ENCODE measurements at places on chromosomes 6 and 20.
A peak's percentile ranks its signal among the peaks of the same experiment; 100 is the strongest.

GRCh38 chr6:147361311-147361981, 147.0 kb upstream of the SAMD5 start:
- DNase-seq, result no peak

GRCh38 chr6:170080169-170080827, 210.6 kb downstream of the DLL1 start:
- DNase-seq, result no peak

- DNase-seq, result no peak
Observed at GRCh38 chr20:57484772-57485171, 40.2 kb downstream of the CTCFL start.

- no peak for DNase-seq
Observed at GRCh38 chr6:3490625-3490980, 33.8 kb upstream of the SLC22A23 start.

DNA sequence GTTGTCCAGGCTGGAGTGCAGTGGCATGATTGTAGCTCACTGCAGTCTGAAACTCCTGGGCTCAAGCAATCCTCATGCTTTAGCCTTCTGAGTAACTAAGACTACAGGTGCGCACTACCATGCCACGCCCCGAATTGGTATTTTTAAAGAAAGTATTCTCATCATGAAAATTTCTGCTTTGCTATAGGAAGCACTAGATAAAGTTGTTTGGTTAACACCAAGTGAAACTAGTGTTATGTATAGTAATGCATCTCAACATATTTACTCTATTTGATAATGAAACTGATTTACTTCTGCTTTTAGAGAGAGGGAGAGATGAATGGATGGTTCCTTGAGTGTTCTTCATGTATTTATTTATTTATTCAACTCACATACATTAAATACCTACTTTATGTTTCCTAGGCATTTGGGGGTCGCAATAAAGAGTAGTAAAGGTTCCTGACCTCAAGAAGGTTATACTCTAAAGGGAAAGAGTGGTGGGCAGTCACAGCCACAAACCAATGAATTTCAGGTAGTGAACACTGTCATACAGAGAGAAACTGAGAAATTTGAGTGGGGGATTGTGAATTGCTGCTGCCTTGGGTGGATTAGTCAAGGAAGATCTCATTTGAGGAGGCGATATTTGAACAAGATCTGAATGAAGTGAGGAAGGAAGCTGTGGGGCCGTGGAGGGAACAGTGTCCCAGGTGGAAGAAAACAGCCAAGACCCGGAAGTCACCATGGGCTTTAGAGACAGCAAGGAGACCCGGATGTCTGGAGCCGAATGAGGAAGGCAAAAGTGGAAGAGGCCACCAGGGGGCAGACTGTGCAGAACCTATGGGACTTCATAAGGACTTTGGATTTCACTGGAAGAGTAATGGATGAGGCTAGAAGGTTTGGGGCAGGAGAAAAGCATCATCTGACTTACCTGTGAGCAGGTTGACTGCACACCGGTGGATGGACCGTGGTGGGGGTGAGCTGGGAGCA, 185.6 kb downstream of the TSHZ2 start:
- no peak for DNase-seq

DNA sequence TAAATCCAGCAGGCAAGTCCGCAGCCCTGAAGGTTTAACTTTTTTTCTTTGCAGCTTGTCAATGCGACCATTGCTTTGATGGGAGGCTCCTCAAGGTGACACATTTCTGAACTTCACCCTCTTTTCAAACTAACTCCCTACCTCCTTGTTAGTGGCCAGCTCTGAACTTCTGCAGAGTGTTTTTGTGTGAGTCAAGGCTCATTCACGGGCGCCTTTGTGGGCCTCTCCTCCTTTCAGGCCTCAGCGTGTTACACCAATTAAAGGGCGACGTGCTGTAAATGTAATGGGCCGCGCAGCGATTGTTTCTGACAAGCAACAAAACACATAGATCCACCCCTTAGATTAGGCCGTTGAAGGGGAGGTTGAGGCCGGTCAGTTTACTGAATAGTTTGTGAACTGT, 45.5 kb upstream of the NR2E1 start:
- no peak for DNase-seq

GRCh38 chr6:84329516-84329915, 102.1 kb upstream of the CEP162 start:
- no peak for DNase-seq

DNA sequence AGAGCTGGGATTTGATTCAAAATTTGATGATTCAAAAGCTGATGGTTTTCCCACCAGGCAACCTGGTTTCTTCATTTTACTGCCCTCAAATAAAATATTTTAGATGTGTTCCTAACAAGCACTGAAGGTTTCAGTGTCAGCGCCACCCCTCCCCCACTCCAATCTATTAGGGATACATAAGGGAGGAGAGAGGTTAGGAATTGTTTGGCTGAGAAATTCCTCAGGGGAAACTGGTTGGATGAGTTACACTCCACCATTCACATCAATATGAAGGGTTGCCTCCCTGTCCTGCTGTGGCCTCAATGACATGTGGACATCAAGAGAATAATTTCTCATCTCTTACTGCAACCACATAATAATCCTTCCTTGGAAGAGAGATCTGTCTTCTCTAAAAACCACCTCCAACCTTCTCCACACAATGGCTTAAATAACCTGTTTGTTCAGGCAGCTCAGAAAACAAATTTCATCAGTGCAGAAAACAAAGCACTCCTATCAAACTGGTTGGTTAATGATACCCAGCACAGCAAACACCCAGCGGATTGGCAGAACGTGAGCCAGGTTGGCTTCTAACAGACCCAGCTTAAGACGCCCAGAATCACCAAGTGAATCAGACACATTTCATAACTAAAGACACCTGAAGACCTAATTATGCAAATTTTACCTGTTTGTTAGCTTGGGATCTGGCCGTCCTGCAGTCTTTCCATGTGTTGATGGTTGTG, 136.0 kb upstream of the SGK1 start:
- DNase-seq, result no peak

DNA sequence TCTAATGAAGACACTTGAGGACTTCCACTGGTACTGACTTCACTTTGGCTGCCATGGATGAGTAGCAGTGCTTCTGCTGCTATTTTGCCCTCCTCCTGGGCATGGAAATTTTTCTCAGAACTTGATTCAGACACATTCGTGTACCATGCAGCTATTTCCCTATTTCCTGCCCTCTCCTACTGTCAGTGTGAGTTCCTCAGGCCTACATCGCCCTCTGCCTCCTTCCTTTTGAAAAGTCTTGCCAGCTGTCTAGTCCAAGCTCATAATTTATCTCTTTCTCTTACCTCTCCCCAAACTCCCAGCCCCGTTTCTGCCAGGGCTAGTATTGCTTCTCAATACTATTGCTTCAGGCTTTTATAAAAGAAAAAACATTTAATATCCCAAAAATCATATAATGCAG, 470.2 kb downstream of the ADGRB3 start:
- DNase-seq, result peak; percentile 16

DNA sequence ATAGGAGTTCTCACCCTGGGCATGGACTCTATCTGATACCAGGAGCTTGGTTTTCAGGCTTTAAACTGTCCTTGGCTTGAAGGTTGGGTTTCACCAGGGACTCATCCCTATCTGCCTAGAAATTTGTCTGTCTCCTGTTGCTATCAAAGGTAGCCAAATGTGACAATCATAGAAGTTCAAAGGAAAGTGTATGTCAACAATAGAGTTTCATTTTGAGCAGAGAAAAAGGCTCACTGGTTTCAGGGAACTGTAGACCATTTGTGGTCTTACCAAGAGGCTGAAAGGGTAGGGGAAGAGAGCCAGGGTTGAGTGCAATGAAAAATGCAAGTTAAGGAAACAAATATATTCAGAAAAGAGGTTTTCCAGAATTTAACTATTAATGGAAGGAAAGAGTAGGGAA, 966.8 kb upstream of the CITED2 start:
- no peak for DNase-seq

DNA sequence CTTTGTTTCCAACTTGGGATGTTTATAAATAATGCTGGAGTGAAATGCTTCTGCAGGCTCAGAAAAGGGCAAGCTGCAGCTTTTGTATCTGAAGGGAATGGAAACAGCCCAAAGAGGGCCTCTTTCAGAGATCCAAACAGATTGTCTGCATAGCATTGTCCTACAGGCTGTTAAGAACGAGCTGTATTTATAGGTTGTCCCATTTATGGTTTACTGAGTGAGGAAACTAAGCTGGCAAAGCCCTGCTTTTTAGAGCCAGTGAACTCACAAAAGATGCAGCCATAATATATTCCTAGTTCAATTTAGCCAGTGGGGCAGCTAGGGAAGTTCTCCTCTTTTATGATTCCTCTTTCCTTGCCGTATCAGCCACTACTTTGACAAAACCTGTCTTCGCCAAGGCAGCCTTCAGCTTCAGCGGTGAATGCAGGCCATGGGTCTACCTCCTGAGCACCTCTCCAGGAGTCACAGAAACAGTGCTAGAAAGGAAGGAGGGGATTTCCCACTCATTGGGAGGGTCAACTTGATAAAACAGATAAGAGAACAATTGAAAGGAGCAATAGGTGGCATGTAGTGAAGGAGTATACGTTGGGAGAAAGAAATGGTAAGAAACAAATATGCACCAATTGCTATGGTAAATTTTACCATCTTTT, 15.0 kb downstream of the KIAA0319 start:
- DNase-seq, result no peak

GRCh38 chr6:37916149-37916548, 96.6 kb downstream of the ZFAND3 start:
- DNase-seq, result no peak

- DNase-seq, result no peak
Observed at GRCh38 chr6:19753826-19754225, 83.3 kb upstream of the ID4 start.

- DNase-seq, result no peak
Observed at GRCh38 chr6:101700655-101701054, 307.1 kb downstream of the GRIK2 start.

DNA sequence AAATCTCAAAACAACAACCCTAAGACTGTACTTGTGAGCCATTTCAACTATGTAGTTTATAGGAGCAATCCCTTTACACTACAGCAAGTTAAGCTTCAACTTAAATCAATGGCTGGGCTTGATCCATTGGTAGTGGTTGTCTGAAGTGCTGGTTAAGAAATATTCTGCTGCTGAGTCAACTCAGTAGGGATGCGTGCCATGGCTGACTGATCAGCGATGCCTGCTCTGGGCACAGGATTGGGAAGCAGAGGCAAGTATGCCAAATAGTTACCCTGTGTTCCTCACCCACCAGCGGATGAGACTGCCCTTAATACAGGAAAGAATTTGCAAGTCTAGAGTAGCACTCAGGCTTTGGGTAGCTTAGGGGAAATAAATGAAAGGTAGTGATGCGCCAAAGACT, 41.5 kb downstream of the GCM1 start:
- DNase-seq, result no peak

DNA sequence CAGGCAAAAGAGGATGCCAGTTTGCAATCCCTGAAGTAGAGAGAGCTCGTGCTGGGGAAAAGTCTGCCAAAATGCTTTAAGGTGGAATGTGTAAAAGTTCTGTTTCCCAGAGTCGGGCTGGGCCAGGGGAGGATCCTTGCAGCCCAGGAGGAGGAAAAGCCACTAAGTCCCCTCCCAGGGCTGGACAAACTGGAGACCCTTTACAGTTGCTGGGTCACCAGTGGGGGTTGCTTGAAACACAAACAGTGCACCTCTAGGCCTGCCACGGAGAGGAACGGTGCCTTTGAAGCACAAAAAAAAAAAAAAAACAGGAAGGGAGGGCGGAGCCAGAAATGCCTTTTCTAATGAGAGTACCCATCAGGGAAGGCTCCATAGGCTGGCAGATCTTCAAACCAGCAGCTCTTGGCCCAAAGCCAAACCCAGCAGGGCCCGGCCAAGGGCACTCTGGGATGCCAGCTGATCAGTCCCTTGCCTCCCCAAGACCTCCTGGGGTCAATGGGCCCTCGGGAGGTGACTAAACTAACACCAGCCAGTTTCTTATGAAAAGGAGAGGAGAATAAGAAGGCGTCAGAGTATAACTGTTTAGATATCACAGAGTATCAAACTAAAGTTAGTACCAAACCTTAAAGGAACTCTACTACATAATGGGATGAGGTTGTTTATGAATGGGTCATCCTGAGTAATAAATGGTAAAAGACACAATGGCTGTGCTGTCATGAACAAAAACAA, 23.7 kb downstream of the HLA-A start:
- peak; percentile 46 for DNase-seq

- DNase-seq, result no peak
Observed at GRCh38 chr6:103183831-103184411, 1675.8 kb downstream of the HACE1 start.

GRCh38 chr6:17012421-17013225, 89.2 kb upstream of the STMND1 start:
- DNase-seq, result no peak

DNA sequence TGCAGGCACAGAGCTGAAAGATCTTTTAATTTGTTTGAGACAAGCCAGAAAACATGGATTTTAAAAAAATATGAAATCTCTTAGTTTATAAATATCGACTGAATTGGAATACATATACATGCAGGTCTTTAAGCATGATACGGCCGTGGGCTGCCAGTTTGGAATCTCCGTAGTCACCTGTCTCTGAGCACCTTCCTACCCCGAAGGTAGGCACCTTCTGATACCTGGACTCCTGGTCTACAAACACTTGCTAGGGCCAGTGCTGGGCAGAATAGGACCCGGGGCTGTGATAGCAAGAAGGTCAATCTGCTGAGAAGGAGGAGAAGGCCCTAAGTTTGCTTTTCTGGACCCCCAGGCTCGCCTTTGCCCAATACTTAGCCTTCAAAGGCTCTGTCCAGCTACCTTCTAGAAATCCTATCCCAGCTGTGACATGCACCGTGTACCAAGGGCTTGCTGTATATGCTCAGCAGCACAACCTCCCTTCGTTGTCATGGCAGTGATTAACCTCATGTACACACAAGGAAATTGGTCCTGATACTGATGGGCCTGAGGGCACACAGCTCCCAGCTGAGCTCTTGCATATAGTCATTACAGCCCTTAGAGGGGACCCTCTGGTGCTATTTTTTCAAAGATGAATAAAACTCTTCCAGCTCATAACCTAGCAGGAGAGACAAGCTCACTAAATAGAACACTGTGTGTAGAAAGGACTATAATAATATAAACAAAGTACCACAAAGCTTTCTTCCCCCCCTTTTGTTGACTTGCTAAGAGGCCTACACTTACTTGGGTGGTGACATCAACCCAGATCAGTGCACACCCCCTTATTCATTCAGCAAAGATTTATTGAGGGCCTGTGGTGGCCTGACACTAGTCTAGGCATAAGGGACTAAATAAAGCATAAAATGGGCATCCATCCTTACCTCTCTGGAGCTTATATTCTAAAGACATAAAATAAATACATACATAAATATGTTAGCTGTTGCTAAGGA, 17.7 kb downstream of the SNPH start:
- DNase-seq, result no peak

DNA sequence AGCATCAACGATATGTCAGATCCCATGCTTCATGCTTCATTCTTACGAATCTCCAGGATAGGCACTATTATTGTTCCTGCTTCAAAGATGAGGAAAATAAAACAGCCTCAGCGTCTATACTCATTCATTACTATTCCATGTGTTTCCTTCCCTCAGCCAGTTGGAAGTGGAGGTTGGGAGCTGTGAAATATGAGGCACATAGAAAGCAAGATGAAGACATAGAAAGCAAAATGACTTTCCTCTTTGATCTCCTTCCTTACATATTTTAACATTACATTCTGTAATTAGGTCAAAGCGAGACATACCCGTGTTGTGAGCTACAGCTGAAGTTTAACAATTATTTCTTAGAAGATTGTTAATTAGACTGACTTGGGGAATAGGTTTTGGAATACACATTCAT, 125.4 kb downstream of the FYN start:
- DNase-seq, result no peak

Measured in CD4-positive, alpha-beta memory T cell (primary cell).